ENCODE measurements at places on chromosomes 6 and 20.
A peak's percentile ranks its signal among the peaks of the same experiment; 100 is the strongest.

DNA sequence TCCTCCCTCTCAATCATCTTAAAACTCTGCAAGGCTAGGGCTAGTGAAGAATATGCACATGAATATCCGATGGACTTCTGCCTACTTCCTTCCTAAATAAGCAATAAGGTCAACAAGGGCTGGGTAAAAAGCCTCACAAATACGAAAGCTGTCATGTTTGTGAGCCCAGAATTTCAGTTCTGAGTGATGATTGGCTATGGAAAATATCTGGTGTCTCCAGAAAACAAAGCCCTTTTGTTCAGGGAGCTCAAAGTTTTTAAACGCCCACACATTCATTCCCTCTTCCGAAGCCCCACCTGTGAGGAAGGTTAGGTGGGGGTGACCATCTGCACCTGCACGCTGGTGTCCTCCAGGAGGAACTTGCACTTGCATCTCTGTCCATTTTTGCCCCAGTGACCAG, 126.9 kb upstream of the ARMC2 start:
- DNase-seq, result no peak

- peak; percentile 59 for DNase-seq
Measured at GRCh38 chr6:73519926-73520687, 725 bp downstream of the EEF1A1 start.

- no peak for DNase-seq
Measured at GRCh38 chr6:123462152-123462551, 174.6 kb downstream of the TRDN start.

- no peak for DNase-seq
Measured at GRCh38 chr6:139239064-139239463, 52.7 kb downstream of the TXLNB start.

- DNase-seq, result no peak
Measured at GRCh38 chr20:11091511-11091910, 417.7 kb upstream of the JAG1 start.

DNA sequence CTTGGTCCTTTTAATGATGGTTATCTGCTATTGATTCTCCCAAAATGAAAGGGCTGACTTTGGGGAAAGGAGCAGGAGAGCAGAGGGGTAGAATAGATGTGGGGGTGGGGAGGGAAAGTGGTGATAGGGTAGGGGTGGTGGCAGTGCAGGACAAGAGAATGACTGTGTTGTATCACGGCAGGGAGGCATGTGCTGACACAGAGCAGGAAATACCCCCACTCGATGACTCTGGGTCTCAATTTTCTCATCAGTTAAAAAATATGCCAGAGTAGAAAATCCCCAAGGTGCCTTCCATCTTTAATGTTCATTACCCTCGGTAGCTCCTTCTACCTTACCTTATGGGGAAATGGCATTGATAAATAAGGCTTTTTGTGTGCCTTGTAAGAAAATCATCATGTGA, 79.0 kb upstream of the ATXN1 start:
- no peak for DNase-seq

- no peak for DNase-seq
Measured at GRCh38 chr20:57451431-57451794, 60.2 kb downstream of the RBM38 start.

All from stimulated activated CD8-positive, alpha-beta memory T cell treated with anti-CD3 and anti-CD28 coated beads, Interleukin-4, amount 100 ng/mL, for 1 hour (primary cell).